ENCODE measurements at places on chromosomes 5 and 9.

DNA sequence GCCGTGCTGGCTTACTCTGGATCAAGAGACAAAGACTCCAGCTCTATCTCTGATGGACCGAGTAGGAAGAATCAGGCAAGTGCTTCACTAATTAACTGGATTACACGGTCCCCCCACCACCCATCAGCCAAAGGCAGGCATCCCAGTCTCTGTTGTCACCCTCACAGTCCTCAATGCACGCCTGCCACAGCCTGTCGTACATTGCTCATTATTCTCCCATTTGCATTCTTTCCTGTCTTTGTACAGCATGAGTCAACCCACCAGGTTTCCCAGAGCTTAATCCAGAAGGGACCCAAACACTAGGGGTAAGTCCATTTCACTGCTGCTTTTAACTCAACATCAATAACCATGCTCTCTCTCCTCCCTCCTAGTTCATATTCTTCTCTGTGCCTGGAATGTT is 44.4 kb downstream of the PCA3 start:
- no peak for DNase-seq

GRCh38 chr5:151647320-151647861 is 39.3 kb downstream of the SPARC start:
- no peak for DNase-seq

DNA sequence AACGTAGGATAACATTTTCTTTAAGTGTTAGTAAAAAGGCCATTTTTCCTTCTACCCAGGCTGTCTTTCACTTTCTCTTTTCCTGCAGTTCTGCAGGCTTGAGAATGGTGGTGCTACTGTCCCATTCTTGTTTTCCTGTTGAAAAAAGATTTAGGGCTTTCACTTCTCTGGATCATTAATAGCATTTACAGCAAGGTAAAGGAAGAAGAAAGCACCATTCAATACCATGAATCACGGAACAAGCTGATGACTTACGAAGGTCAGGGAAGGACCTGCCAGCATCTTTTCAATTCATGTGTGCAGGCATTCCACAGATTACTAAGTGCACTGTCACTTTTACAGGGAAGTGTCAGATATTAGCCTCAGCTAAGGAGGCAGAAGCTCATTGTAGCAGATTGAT is 292.8 kb downstream of the YTHDC2 start:
- no peak for DNase-seq

DNA sequence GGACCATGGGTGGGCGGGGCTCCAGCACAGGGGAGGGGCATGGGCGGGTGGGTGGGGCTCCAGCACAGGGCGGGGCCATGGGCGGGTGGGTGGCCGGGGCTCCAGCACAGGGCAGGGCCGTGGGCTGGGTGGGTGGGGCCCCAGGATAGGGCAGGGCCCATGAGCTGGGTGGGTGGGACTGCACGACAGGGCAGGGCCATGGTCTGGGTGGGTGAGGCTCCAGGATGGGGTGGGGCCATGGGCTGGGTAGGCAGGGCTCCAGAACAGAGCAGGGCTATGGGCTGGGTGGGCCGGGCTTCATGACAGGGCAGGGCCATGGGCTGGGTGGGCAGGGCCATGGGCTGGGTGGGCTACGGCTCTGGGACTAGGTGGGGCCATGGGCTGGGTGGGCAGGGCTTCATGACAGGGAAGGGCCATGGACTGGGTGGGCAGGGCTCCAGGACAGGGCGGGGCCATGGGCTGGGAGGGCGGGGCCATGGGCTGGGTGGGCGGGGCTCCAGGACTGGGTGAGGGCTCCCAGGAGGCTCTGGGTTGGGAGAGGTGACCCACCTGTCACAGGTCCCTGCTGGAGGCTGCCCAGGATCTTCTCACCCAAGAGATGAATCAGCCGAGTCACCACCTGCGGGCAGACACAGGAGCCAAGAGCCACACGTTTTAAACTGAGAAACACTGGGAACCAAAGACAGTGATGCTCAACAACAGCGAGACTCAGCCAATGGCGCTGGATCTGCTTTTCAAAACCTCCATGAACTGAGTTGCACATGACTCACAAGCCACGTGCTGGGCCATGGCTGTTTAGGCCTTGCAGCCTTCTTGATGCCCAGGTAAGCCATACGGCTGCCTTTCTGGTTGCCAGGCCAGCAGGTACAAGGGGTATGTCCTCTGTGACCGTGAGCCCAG is 33.6 kb upstream of the NSMF start:
- DNase-seq, result no peak

DNA sequence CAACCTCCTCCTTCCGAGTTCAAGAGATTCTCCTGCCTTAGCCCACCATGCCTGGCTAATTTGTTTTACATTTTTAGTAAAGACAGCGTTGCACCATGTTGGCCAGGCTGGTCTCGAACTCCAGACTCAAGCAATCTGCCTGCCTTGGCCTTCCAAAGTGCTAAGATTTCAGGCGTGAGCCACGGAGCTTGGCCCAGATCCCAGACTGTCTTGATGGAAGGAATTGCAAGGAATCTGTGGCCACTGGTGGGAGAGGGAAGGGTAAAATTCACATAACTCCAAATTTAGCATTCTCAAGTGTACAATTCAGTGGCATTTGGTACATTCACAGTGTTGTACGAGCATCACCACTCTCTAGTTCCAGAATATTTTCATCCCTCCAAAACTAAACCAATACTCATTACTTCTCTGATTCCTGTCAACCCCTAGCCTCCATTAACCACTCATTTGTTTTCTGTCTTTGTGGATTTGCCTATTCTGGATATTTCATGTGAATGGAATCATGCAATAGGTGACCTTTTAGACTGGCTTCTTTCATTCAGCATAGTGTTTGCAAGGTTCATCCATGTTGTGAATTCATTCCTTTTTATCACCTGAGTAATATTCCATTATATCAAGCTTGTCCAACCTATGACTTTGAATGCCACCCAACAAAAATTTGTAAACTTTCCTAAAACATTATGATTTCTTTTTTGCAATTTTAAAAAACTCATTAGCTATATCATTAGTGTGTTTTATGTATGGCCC is 8.9 kb upstream of the MYO10 start:
- no peak for DNase-seq

GRCh38 chr9:77938163-77938562 is 93.4 kb downstream of the GNAQ start:
- DNase-seq, result no peak

DNA sequence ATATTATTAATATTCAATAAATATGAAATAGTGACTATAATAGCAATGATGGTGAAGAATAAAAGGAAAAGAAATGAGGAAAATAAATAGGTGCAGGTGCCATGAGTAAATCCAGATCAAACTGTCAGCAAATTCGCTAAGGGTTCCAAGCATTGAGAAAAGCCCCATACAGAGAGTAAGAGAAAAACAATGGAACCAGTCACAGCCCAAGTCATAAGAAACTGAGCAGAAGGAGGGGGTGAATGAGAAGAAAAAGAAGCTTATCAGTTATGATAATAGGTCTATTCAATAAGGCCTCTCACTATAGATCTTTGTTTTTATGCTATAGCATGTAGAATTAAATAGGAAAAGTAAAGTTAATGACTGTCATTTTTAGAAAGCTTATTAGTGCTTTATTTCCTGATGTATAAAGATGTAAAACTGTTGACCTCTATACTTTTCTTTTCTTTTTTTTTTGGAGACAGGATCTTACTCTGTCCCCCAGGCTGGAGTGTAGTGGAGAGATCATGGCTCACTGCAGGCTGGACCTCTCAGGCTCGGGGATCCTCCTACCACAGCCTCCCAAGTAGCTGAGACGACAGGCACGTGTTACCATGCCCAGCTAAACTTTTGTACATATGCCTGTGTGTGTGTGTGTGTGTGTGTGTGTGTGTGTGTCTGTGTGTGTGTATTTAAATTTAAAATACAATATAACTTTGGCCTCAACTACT is 72.4 kb downstream of the FYB1 start:
- no peak for DNase-seq

DNA sequence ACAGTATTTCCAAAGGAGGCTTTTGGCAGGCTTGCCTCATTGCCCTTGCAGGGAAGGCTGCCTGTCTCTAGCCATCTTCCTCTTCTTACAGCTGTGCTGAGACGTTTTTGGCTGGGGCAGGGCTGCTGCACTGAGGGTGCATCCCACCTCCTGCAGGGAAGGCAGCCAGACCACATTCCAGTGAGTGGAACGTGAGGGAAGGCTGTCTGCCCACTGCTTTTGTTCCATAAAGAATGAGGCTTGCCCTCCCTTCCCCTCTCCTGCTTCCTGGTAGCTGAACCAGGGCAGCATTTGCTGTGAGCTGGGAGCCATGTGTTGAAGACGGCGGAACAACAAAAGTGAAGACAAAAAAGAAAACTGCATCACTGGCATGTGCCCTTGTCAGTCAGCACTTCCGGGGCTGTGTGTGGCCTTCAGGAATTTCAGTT is 16.8 kb downstream of the MGAT1 start:
- no peak for DNase-seq

- DNase-seq, result no peak
Measured at GRCh38 chr9:135280666-135281065, 193.2 kb downstream of the OLFM1 start.

DNA sequence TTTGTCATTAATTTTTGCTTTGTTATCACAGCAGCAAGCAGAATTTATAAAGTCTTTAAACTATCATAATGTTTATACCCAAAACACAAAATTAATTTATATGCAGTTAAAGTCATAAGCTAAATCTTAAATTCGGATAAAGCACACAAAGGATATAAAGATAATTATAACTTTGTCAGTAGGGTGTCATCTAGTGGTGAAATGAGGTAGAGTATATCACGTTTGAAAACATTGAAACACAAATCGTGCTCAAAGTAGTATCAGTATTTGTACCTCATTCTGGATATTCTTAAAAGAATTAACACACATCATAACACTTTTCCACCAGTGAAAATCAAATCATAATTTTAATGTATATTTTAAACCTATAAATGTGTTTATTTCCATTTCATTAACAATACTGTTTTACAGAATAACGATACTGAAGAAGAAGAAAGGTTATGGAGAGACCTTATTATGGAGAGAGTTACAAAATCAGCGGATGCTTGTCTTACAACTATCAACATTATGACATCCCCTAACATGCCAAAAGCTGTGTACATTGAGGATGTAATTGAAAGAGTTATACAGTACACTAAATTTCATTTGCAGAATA is 129.5 kb downstream of the NIPBL start:
- DNase-seq, result no peak

DNA sequence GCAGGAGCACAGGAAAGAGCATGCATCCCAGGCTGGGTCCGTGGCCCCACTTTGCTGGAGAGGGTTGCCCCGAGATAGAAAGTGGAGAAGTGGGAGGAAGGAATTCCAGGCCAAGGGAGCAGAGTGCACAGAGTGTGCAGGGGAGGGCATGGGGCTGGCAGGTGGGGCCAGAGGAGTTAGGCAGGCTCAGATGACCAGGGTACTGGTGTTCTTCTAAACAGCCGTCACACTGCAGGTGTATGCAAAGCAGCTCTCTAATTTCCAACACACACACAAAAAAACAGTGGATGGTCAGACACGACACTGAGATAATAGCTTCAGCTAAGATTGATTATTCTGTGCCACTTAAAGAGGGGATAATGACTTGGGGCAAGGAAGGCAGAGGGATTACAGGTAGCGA is 212.2 kb downstream of the MTRR start:
- DNase-seq, result no peak

DNA sequence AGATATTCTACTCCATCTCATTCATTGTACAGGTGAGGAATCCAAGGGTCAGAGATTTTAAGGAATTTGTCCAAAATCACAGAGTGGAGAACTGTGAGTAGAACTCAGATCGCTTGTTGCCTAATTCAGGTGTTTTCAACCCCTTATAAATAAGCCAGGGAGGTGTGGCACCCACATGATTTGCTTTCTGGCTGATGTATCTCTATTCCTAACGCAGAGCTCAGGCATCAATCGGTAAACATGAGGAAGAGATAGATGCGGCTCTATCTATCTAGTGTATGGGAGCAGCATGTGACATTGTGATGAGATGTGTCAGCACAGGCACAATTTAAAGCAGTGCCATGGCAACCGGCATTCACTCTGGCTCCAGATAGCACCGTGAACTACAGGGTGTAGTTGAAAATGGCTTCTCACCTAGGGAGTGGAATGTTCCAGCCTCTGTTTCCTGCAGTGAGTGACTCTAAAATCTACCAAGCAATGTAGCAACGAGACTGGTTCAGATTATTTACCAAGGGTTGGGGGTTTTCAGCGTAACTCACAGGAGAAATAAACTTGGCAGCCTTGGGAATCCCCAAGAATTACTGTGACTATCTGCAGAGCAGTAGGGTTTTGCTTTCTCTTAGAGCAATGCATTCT is 53.4 kb upstream of the SUB1 start:
- no peak for DNase-seq

DNA sequence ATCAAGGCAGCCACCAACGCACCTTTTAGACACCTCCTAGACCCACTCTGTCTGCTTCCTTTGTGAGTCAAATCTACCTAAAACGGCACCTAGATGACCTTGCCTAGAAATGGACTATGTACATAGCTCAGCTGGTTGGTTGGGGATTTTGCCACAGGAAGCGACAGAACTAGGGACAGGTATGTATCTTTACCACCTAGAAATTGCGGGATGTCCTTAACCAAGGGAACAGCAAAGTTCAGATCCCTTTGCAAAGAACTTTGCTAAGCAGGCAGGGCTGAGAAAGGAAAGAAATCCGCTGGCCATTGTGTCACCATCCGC is 2.0 kb upstream of the ENC1 start:
- no peak for DNase-seq

DNA sequence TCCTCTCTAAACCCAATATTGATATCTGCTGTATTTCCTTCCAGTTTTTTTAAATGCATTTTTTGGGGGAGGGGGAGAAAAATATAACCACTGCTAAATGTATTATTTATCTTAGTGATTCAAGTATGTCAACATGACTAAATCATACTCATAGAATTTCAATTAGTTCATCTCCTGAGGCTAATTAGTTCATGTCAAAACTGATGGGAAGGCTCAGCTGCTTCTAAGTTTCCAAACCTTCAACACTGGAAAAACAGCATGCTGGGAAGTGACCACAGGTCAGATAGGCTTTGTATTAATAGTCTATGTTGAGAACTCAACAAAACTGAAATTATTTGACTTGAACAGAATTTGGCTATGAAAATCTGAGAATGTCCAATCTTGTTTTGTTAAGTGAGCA is 118.7 kb downstream of the TTLL11 start:
- no peak for DNase-seq

DNA sequence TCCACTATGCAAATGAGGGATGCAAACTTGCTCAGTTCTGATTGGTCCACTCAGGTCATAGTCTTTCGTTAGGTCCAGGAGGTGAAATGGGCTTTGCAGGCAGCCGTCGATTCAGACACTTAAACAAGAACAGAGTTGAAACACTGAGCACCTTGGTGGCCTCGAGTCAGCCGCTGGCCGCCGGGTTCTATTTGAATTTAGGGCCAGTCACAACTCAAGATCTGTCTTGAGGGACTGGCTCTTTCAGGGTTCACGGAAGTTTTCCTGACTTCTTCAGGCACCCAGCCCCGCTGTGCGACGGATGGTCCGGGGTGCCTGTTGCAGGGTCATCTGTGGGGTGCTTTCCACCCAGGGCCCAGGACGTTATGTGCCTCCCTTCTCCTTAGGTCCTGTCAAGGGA is 412.8 kb upstream of the IRX4 start:
- no peak for DNase-seq

DNA sequence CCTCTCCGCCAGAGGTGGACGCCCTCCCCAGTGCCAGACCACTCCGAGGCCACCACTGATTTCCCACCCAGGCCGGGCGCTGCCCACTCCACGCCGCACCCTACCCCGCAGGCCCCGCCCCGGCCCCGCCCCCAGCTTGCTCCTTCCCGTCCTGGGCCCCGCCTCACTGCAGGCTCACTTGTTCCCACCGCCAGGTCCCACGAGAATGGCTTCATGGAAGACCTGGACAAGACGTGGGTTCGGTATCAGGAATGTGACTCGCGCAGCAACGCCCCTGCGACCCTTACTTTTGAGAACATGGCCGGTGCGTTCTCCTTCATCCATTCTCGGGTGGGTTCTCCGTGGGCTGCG is 6.5 kb downstream of the LRRC26 start:
- DNase-seq, result no peak

GRCh38 chr9:15642369-15642962 is 89.6 kb downstream of the CCDC171 start:
- no peak for DNase-seq
